ENCODE measurements at places on chromosomes 5 and 9. TPM values are rescaled to one million over a fixed set of nuclear protein-coding genes. Genes with fewer than 3 reads are reported as not detected.

CCDC183 gene
- total RNA-seq, result 0.63 TPM

TRAF1 gene
- total RNA-seq, result 0.69 TPM

MAMDC2 gene
- total RNA-seq, result 12.7 TPM

FAM78A gene
- 0.11 TPM for total RNA-seq

DEPDC1B gene
- 8.5 TPM for total RNA-seq

SLC2A6 gene
- total RNA-seq, result 13.5 TPM

PITX1 gene
- total RNA-seq, result 13.4 TPM

FAM81B gene
- not detected for total RNA-seq

ADAMTS2 gene
- total RNA-seq, result 33.1 TPM

GABBR2 gene
- 3.4 TPM for total RNA-seq

ADAMTS12 gene
- 50.0 TPM for total RNA-seq

CERCAM gene
- 172 TPM for total RNA-seq

ZNF354C gene
- 3.5 TPM for total RNA-seq

HRCT1 gene
- 3.3 TPM for total RNA-seq

DNA sequence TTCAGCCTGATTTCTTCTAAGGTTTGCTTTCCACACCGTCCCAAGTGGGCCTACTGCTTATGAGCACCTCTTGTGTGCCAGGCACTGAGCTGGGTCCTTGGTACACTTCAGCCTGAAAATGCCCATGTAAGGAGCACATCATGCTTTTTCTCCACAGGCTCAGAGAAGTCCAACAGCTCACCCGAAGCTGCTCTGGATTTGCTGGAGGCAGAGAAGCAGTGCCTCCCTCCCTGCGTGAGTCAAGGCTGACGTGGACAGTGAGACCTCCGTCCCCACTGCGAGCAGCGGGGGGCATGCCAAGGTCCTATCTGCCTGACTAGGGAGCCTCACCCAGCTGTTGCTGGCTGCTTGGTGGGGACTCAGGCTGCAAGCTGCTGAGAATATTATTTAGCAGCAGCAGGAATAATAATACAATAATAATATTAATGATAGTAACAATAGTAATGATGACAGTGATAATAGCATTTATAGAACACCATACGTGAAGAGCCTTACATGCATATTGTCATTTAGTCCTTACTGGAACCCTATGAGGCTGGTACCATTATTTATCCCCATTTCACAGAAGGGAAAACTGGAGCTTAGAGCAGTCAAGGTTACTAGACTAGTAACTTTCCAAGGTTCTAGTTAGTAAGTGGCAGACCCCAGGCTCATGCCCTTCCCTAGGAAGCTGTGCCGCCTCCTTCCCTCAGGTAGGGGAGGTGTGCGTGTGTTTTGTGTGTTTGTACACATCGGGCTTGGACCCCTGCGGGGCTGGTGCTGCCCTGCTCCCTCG lies 194.8 kb downstream of the HSPA4 start:
- DNase-seq, result no peak

GRCh38 chr5:179239256-179240135 lies 105.8 kb downstream of the ADAMTS2 start:
- no peak for DNase-seq

DNA sequence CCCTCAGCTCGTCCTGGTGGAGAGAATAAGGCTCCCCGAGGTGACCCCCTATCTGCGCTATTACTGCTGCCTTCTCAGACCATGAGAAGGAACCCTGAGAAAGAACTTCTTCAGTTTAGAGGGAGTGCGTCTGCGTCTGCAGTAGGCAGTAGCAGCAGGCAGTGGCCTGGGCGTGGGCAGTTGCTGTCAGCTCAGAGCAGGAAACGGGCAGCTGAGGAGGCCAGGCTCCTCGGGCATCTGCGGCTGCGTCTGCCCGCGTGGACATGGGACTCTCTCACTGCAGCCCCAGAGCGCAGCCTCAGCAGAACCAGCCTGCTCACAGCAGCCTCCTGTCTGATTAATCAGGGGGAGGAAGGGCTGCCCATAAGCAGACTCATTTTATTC lies 49.8 kb upstream of the FCN1 start:
- DNase-seq, result no peak

GRCh38 chr9:31677415-31677814 lies 707.0 kb upstream of the ACO1 start:
- DNase-seq, result no peak

DNA sequence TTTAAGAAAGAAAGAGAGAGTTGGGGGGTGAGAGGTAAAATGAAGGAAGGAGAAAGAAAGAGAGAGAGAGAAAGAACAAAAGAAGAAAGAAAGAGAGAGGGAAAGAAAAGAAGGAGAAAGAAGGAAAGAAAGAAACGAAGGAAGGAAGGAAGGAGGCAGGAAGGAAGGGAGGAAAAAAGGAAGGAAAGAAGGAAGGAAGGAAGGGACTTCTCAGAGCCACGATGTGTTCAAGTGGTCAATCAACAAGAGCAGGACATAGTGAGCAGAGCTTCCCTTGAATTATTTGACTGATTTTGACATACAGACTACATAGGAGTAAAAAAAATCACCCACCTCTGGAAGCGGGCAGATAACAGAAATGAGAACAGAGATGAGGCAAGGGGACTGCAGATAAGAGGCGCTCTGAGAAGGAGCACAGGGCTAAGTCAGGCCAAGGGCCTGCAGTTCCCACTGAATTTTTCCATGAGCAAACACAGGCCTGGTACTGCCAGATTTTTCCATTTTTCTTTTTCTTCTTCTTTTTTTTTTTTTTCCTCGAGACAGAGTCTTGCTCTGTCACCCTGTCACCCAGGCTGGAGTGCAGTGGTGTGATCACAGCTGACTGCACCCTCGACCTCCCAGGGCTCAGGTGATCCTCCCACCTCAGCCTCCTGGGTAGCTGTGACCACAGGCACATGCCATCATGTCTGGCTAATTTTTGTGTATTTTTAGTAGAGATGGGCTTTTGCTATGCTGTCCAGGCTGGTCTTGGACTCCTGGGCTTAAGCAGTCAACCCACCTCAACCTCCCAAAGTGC lies 77.7 kb upstream of the IL17B start:
- DNase-seq, result no peak

- DNase-seq, result no peak
Observed at GRCh38 chr9:111405701-111406100, 75.7 kb upstream of the OR2K2 start.

DNA sequence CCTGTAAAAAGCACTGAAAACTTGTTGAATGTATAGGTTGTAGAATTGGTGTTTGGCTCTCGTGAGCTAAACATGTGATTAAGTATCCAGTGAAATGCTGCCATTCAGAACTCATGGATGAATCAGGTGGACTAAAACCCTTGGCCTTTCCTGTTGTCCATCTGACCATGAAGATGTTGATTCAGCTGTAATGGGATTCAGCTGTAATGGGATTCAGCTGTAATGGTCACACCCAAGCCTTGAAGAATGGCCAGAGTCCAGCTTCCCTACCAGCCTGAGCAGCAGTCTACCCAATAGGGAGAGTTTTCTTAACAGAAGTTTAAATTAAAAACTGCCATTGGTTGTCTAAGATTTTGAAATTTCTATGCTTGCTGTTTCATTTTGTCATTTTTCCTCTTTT lies 18.1 kb downstream of the MAMDC2 start:
- DNase-seq, result no peak

GRCh38 chr9:122832194-122832593 lies 3.8 kb upstream of the PDCL start:
- no peak for DNase-seq

- no peak for DNase-seq
Observed at GRCh38 chr9:110186254-110186653, 21.7 kb downstream of the C9orf152 start.

DNA sequence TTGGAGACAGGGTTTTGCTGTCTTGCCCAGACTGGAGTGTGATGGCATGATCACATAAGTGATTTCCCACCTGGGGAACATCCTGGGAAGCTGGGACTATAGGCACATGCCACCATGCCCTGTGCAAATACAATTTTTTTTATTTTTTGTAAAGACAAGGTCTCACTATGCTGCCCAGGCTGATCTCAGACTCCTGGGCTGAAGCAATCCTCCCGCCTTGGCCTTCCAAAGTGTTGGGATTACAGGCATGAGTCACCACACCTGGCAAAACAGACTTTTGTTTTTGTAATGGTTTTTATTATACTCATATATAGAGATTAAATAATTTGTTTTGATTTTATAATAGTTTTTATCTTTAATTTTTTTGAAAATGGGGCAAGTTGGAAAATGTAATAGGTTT lies 14.7 kb downstream of the DNAJC25 start:
- no peak for DNase-seq

- no peak for DNase-seq
Observed at GRCh38 chr9:7370988-7371387, 428.6 kb downstream of the DMAC1 start.

GRCh38 chr9:89978185-89978584 lies 373.4 kb downstream of the GADD45G start:
- no peak for DNase-seq

DNA sequence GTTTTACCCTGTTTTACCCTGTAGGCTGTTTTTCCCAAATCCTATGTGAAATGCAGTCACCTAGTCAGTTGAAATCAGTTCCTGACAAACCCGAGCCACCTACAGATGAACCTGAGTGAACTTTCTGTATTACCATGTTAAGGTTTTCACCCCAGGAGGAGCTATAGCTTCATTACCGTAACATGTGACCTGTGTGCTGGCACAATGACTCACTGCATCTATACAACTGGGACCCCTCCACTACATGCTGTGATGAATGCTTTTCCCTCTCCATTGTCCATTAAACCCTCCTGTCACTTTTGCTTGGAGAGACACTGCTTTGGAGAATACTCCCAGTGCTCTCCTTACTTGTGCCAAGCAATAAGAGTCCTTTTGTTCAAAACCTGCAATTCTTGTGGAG lies 1974.8 kb downstream of the EFNA5 start:
- no peak for DNase-seq

GRCh38 chr5:32473072-32473471 lies 28.5 kb upstream of the ZFR start:
- no peak for DNase-seq

GRCh38 chr5:125870256-125870655 lies 553.0 kb upstream of the GRAMD2B start:
- no peak for DNase-seq

DNA sequence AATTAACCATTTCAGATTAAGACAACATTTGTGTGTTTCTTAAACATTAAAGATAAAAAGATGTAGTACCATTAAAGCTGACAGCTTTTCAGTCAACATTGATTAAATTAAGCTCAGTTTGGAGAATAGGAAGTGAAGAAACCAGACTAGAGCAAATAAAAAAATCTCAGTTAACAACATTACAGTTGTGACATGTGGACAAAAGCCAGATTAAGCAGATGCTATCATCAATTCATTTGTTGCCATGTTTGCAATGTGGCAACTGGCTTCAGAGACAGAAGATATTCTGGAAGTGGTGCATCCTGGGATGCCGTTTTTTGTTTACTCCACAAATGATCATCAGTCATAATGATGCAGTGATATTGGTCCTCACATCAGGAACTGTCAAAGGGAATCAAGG lies 70.3 kb upstream of the CNTLN start:
- no peak for DNase-seq

DNA sequence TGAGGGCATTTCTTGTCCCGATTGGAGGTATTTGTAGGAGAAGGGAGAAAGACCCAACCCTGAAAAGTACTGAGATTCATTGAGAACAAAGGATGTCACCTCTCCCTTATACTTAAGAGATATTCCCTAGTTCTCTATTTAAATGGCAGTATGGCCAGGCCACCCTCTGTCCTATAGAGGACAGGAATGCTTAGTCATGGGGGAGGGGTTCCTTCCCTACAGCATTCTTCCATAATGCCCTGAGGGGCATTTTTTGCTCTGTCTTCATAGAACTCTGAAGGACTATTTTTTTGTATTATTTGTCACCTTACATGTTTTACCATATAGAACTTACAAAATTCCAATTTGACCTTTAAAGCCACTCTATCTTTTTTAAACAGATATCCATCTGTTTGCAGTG lies 176.3 kb downstream of the TMEM161B start:
- no peak for DNase-seq

DNA sequence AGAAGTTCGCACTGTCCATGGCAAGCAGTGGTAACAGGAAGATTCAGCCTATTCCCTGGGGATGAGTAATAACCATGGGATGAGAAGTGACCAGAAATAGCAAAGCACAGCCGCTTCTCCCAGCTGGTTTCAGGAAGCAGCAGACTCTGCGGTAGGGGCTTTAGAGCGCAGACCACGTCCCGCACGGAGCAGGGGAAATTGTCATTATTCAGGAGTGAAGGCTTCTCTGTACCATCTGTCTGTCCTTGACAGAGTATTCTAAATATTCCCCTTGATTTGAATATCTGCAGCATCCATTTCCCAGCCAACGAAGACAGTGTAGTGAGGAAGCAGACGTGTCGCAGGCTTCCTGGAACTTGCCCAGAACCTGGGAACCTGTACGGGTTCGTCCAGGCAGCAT lies 159.6 kb downstream of the NXNL2 start:
- peak; percentile 42 for DNase-seq

DNA sequence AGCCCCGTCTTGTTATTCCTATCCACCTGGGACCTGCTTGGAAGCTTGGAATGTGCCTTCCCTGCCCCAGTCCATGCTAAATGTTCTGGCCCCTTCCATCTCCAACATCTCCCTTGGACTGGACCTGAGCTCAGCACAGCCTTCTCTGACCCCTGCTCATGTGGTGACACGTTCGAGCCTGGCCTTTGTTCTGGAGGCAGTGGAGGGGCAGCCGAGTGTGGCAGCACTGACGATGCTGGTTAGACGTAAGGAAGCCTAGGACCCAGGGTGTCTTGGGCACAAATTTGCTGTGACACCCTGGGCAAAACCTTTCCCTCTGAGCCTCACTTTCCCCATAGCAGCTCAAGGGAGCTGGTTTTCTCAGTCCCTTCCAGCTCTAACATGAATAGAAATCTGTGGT lies 3.9 kb downstream of the SPACA9 start:
- DNase-seq, result no peak

- DNase-seq, result no peak
Observed at GRCh38 chr5:141529873-141530272, 41.0 kb downstream of the PCDHGC5 start.

GRCh38 chr5:102874054-102874453 lies 118.9 kb downstream of the PAM start:
- DNase-seq, result no peak

DNA sequence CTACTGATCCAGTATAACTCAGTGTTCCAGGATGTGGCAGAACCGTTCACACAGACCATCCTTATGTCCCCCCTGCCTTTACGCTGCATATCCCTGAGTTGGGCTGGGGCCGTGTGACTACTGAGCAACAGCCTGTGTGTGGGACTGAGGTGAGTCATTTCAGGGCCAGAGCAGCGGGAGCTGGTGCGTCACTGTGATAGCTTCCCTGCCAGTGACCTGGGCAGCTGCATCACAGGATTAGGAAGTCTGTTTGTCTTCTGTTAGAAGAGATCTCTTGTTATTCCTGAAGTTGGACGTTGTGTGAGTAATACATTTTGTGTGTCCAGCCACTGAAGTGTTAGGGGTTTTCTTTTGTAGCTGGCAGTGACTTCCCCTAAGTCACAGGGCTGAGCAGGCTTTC lies 35.6 kb downstream of the TPPP start:
- peak; percentile 65 for DNase-seq

DNA sequence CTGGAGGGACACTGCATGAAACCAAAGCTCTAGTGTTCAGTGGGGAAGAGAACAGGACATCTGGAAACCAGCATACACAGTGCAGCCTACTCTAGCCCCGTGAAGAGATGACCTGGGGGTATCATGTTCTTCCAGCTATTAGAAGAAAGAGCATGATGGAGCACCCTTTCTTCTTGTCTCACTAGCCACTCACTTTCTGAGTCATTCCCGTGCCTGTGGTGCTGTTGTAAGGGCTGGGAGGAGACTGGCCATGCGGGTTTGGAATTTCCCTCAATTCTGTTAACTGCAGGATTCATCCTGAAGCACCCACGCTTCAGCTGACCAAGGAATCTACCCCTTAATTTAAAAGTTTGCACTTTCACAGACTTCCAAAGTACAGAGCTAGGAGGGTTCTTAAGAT lies 137.0 kb downstream of the COL23A1 start:
- DNase-seq, result no peak

- no peak for DNase-seq
Observed at GRCh38 chr9:91291866-91292265, 69.9 kb downstream of the AUH start.

Data from HFFc6 (cell line).